ENCODE measurements at places on chromosomes 4 and X.

- DNase-seq: no peak
Observed at GRCh38 chr4:81606801-81607501, 135.2 kb upstream of the RASGEF1B start.

- no peak for DNase-seq
Observed at GRCh38 chr4:92406488-92406887, 102.7 kb downstream of the GRID2 start.

DNA sequence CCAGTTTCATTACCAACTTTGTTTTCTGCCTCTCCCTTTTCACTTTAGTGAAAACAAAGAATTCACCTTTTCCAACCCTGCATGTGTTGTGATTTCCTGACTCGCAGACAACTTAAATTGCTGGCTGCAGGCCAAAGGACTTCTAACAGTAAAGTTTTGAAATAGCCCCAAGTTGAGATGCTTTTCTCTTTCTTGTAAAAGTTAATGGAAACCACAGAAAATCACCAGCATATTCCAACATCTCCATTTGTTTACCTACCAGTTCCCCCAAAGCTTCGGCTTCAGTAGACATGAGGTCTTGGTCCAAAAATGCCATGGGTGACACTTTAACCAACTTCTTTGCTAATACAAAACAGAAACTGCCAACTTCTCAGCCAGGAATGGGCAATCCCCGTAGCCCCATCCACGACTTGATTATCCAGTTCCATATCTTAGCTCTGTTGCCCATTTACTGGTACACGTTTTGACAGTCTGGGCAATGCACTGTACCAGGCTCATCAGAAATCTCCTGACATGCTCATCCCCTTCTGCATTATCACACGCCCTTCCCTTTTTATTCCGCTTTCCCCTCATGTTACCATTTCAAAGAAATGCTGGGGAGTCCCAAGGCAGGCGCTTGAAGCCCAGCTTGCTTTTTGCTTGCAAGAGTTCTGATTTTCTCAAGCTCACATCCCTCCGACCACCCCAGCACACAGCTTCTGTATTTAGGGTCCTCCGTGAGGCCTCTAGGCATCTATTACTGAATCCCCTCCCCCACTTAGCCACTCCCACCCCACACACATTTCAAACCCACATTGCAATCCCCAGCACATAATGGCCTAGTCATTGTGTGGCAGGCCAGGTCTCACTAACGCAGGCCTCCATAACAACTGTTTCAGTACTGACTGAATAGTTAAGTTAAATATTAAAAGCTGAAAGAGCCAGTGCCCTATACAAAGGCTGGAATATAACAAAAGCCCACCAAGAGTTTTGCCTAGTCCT is 137.9 kb upstream of the S100G start:
- DNase-seq: no peak

- DNase-seq: no peak
Observed at GRCh38 chr4:181757098-181757497, 486.1 kb upstream of the TENM3 start.

DNA sequence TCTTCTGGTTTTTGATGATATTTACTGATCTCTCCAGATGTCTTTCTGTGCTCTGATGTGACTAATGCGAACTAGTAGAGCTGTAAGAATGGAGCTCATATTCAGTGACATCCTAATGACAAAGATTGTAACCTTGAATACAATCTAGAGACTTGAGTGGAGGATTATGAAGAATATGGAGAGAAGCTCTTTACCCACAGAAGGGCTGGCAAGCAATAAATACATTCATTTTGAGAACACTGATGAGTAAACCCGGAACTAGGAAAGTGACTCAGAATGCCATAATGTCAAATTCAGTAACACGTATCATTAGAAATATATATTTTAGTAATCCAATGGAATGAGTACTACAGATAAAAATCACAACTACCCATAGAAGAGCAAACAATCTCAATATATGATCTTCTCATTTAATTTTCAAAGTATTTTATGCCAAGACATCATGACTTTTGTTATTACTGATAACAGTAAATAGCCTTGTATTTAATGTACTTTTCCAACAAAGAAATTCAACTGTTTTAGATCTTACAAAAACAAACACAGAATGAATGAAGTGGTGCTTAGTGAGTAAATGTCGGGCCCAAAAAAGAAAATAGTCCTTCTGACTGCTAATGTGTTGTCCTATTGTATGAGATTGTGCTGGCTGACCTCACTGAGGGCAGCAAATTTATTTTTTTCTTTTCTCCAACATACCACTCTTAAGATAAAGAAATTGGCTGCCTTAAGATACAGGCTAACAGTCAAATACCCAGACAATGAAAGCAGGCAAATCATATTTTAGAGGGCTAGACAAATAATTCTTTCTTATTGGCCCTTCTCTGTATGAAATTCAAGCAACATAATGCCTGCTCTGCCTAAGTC is 49.2 kb upstream of the HDAC8 start:
- DNase-seq: no peak

DNA sequence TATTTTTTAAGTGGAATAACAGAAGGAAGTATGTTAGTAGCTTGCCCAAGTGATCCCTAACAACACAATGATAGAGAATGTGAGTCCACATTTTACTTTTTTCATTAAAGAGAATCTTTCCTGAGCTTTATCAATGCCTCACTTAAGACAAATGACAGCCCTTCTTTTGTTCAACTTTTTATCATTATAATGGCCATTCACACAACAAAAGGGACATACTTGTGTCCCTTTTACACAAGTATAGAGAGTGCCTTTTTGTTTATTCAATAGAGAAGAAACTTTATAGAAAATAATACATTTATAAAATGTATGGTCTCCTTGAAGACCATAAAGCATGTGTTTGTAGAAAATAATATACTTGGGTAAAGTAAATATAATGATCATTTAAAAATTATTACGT is 96.3 kb downstream of the PDE5A start:
- DNase-seq: no peak

DNA sequence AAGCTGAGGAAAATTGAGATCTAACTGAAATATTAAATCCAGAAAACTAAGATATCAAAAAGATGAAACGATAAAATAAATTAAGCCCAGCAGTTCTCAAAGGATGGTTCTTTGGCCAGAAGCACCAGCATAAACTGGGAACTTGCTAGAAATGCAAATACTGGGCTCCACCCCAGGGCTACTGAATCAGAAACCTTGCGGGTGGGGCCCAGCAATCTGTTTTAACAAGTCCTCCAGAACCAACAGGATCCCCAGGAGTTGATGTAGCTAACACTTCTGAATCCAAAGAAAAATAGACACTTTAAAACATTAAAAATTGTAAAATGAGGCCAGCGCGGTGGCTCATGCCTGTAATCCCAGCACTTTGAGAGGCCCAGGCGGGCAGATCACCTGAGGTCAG is 14.1 kb upstream of the TMEM154 start:
- DNase-seq: no peak

DNA sequence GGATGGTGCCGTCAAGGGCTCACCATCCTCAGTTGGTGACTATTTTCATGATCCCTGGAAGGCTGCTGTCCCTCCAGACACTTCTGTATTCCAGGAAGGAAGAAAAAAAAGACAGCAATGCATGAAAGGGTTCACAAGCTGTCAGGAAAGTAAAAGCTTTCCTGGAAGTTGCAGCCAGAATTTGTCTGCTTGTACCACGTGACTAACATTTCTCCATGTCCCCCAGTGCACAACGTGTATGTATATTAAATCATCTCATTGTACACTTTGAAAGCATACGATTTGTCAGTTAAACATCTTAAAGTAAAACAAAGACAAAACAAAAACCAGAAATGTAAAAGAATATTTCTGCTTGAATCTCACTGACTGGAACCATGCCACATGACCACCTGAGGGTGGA is 127.4 kb upstream of the CLNK start:
- DNase-seq: no peak

DNA sequence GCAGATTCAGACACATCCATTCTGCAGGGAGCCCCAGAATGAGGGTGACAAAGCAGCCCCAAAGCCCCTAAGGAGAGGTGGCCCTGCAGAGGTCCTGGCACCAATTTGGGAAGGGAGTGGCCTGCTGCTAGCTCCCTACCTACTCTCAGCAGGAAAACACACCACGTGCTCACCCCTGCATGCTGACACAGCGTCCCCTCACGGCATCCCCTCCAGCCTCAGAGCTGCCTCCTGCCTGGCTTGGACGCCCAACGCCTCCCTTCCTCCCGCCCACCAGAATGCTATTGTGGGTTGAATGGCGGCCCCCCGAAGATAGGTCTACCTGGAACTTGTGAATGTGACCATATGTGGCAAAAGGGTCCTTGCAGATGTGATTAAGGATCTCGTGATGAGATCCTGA is 28.8 kb downstream of the ZFYVE28 start:
- DNase-seq: no peak

DNA sequence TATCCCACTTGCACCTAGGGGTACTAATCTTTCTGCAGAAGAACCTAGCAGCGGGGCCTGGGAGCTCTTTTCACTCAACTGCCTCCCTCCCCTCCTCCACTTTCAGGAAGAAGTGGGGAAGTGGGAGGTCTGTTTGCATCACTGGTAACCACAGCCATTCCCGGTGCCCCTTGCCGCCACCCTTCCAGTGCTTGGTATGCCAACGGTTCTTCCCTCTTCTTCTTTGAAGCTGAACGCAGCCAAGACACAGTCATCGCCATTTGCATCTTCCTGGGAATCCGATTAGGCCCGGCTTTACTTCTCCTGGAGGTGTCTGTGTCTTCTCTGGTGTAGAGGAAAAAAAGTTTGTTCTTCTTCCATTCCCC is 47.2 kb upstream of the RBPJ start:
- DNase-seq: no peak

DNA sequence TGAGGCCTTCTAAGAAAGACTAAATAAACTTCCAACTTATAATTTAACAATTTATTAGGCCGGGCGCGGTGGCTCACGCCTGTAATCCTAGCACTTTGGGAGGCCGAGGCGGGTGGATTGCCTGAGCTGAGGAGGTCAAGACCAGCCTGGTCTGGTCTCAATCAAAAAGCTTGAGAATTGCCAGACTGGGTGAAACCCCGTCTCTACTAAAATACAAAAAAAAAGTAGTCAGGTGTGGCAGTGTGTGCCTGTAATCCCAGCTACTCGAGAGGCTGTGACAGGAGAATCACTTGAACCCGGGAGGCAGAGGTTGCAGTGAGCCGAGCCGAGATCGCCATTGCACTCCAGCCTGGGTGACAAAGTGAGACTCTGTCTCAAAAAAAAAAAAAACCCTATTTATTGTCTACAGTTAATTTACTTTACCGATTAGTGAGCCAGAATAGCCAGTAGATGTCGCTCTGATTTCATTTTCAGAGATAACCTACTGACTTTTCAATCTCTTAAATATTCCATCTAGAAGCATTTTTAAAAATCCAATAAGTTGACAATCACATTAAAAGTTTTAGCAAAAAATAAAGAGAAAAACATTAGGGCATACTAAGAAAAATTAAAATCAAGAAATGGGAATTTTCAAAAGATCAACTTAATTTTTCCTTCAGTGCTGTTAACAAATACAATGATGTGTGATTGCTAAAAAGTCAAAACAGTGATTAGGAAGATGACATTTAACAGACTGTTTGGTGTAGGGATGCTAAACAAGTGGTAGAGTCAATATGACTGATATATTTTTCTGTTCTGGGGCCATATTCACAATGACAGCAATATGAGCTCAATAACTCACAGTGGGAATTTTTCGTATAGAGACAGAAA is 4.3 kb upstream of the SHROOM3 start:
- peak; percentile 14 for DNase-seq

DNA sequence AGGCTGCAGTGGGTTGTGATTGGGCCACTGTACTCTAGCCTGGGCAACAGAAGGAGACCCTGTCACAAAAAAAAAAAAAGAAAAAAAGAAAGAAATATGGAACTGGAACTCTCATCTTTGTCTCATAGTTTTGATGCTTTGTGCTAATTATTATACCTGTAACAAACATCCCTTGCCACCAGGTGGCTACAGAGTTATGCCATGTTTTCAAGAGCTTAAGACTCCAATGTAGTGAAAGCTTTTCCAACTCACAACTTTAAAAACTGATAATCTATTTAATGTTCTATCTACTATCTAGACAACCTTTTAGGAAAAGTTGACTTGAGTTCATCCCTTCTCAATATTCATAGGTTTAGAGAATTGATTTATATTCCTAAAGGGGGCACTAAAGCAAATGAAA is 42.4 kb downstream of the HTR2C start:
- no peak for DNase-seq

DNA sequence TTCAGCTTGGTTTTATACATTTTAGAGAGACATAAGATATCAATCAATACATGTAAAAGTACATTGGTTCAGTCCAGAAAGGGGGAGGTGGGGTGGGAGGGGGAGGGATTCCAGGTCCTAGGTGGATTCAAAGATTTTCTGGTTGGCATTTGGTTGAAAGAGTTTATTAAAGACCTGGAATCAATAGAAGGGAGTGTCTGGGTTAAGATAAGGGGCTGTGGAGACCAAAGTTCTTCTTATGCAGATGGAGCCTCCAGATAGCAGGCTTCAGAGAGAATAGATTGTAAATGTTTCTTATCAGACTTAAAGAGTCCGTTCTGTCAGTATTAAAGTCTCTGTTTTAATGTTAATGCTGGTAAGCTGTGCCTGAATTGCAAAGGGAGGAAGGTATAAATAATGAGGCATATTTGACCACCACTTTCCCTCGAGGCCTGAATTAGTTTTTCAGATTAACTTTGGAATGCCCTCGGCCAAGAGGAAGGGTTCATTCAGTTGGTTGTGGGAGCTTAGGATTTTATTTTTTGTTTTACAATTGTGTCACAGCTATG is 169.9 kb downstream of the AASDH start:
- DNase-seq: no peak

- DNase-seq: no peak
Observed at GRCh38 chrX:50677789-50678188, 136.2 kb downstream of the SHROOM4 start.

DNA sequence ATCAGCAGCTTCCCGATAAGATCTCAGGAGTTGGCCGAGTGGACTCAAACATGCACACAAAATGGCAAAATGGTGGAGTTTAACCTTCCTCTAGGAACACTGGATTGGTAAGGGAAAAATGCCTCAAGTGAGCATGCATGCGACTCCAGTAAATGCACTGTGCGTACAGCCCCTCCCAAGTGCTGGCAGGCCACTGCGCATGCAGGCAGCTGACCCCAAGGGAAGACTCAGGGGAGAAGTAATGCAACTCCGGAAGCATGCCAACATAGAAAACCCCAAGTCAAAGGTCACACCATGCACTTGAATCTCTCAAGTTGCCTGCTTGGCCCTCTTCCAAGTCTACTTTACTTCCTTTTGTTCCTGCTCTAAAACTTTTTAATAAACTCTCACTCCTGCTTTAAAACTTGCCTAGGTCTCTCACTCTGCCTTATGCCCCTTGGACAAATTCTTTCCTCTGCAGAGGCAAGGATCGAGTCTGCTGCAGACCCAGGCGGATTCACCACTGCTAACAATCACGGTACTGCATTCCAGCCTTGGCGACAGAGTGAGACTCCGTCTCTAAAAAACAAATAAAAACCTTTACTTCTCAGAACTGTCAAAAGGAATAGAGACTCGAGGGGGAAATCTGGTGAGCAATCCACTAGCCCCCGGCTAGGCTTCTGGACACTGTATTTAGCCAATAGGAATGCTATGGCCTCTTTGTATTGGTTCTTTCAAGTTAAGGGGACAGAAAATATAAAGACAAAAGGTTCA is 33.5 kb downstream of the NYX start:
- DNase-seq: no peak

GRCh38 chr4:146285037-146285436 is 70.7 kb downstream of the REELD1 start:
- no peak for DNase-seq
